ENCODE measurements at places on chromosomes 3 and 15. TPM values are rescaled to one million over a fixed set of nuclear protein-coding genes. Genes with fewer than 3 reads are reported as not detected.

- peak; percentile 90 for DNase-seq
These were observed 321.9 kb upstream of the RASGRP1 start for GRCh38 chr15:38886315-38887163.

- DNase-seq = peak; percentile 96
These were observed 25.9 kb downstream of the WNT7A start for GRCh38 chr3:13853978-13854296.

DNA sequence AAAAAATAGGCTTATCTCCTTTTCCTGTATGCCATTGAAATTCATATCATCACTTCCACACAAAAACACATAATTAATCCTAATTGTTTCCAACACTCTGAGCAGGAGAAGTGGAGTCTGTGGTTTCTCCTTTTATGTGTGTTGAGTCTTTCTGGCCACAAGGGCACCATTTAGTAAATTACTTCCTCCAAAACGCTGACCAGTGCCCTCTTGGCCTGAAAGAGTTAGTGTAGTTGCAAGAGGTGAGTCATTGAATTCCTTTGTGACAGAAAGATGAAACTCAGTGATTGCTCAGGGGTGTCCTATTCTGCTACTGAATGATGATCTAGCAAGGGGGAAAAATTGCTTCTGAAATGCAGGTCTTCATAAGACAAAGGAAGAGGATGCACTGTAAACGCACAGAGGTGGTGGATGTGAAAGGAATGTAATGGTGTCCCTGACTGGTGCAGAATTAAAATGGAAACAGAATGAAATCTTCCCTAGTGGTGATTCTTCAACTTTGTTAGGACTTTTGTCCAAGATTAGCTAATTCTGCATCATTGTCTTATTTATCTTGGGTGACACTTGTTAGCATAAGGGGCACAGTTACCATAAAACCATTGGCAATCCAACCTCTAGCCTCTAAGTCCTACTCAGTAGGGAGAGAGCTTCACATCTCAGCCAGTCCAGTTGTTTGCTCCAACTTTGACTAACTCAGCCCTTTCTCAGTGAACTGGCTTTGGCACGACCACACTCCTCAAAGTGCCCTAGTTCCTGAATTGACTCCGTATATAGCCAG is 208.4 kb upstream of the NANOGP8 start:
- DNase-seq = peak; percentile 47

- DNase-seq = peak; percentile 55
These were observed 9.6 kb upstream of the PSMD2 start for GRCh38 chr3:184289426-184289938.

DNA sequence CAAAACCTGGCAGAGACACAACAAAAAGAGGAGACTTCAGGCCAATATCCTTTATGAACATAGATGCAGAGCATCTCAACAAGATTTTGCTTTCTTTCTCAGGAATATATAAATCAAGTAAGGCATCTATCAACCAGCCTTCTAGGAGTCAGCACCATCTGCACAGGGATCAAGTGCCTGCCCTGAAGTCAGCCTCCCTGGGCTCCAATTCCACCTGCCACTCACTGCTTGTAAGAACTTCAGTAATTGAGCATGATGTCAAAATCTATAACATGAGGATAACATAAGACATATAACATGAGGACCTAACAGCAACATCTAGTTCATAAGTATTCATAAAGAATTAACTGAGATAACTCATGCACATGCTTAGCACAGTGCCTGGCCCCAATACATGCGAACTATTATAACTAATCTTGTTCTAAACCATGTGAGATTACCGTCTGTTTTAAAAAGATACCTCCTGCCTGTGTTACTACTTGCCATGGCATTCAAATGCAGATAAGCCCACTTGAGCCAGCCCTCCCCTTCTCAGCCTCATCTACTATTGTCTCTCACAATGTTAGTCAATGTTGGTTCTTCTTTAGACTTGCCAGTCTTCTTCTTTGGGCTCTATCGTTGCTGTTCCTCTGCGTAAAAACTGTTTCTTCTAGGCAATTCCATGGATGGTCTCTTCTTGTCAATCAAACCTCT is 91.6 kb downstream of the PLD1 start:
- no peak for DNase-seq

GRCh38 chr3:112638327-112639020 is 2.5 kb downstream of the CCDC80 start:
- DNase-seq = no peak

GRCh38 chr3:111366515-111366914 is 175.5 kb upstream of the CD96 start:
- no peak for DNase-seq

- DNase-seq = no peak
These were observed 18.7 kb downstream of the ATP13A3 start for GRCh38 chr3:194468086-194468485.

- no peak for DNase-seq
These were observed 21.6 kb upstream of the ACTL6A start for GRCh38 chr3:179541094-179541493.

ACAN gene
- total RNA-seq = not detected

SLC35G2 gene
- 2.1 TPM for total RNA-seq

GOLGA6A gene
- 0.13 TPM for total RNA-seq

COMMD2 gene
- 43.5 TPM for total RNA-seq

ACTC1 gene
- total RNA-seq = not detected

ADAMTS9 gene
- total RNA-seq = 0.77 TPM

CIB1 gene
- 50.2 TPM for total RNA-seq
